ENCODE measurements at places on chromosomes 7 and 10. TPM values are rescaled to one million over a fixed set of nuclear protein-coding genes. Genes with fewer than 3 reads are reported as not detected.

RASA4B gene
- 2.5 TPM for total RNA-seq

PCDH15 gene
- under 0.01 TPM for total RNA-seq

SFXN4 gene
- 12.2 TPM for total RNA-seq

COBL gene
- not detected for total RNA-seq

DNAJC12 gene
- 5.1 TPM for total RNA-seq

COL13A1 gene
- 17.2 TPM for total RNA-seq

LAMB4 gene
- total RNA-seq: 0.05 TPM

Measured in smooth muscle cell of the umbilical artery (primary cell).